ENCODE measurements at places on chromosomes 3 and 15.

- DNase-seq: no peak
Measured at GRCh38 chr3:9022305-9023225, 59.3 kb upstream of the RAD18 start.

GRCh38 chr15:65619626-65620290 lies 2.0 kb upstream of the SLC24A1 start:
- DNase-seq: no peak

DNA sequence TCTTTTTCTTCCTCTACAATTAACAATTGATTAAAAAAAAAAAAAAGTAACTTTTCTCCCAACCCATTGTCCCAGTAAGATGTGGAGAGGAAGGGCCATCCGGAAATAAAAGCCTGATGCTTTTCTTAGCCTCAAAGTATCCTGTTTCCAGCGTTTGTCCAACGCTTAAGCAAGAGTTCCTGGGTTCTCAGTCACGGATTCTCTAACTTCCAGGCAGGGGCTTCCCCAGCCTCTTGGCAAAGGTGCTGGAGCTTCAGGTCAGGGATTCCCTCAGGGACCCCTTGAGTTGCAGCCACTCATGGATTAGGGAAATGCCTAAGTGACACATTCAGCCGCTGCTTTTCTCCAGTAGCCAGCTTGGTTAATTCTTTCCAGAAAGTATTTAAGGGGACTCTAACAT lies 22.3 kb upstream of the C2CD4B start:
- no peak for DNase-seq

DNA sequence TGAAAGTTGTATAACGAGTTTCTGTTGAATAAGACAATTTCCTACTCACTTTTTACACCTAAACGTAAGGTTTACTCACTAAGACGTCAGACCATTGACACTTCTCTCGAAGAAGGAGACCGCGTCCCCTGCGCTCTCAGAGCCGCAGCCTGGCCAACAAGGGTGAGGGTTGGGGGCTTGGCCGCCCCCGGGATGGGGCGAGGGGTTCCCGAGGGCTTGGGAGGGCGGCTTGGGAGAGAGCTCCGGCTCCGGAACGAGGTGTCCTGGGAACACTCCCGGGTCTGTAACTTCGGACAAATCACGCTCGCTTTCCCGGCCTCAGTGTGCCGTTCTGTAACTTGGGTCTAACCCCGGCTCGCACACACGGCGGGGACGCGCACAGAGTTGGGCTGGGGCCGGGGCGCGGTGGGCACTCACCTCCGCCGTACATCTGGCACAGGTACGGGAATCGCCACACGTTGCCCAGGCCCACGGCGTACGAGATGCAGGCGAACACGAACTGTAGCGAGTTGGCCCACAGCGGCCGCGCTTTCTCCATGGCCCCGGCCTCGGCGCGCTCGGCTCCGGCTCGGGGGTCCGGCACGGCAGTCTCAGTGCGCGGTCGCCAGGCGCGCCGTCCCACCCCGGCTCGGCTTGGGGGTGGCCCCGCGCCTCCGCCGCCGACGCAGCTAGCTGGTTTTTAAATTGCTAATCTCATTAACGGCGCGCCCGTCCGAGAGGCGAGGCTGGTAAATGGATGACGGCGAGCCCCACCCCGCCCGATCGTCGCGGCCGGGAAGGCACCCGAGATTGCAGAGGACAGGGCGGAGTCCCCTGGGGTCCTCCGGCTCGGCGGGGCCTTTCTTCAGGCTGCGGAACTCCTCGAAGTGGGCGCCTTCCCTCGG lies at the start of gene SLC6A20:
SLC6A20 (minus strand) TSS at position 655 of the 884 bp plus-strand sequence; CDS start at position 538, 117 bp downstream.
- DNase-seq: no peak

DNA sequence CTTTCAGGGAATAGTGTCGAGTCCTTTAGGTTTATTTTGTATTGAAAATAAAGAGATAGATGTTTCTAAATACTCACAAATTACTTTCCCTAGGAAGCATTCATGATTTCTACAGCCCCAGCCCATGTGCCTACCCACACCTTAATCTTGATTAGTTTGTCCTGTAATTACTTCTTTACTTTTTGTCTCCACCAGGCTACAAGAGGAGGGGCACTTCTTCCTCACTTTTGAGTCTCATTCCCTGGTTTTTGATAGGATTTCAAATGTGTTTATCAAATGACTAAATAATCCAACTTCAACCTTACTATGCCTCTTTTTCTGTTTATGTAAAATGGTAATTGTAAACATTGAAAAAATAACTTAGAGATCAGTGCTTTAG lies 1.8 kb downstream of the PXK start:
- no peak for DNase-seq

DNA sequence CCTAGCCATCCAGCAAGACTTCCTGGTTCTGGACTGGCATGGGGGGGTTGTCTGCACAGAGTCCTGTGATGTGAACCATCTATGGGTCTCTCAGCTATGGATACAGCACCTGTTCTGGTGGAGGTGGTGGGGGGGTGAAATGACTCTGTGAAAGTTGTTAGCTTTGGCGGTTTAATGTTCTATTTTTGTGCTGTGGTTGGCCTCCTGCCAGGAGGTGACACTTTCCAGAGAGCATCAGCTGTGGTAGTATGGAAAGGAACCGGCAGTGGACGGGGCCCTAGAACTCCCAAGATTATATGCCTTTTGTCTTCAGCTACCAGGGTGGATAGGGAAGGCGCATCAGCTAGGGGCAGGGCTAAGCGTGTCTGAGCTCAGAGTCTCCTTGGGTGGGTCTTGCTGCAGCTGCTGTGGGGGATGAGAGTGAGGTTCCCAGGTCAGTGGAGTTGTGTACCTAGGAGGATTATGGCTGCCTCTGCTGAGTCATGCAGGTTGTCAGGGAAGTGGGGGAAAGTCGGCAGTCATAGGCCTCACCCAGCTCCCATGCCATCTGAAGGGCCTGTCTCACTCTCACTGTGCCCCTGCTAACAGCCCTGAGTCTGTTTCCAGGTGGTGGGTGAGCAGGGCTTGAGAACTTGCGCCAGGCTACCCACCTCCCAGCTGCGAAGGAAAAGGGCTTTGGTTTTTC lies 7.1 kb upstream of the LARS2 start:
- no peak for DNase-seq

Data from NCI-H1694 (cell line).